ENCODE measurements at places on chromosomes 3 and 15. TPM values are rescaled to one million over a fixed set of nuclear protein-coding genes. Genes with fewer than 3 reads are reported as not detected.

Gene ALDH1A2
- total RNA-seq = 70.9 TPM

Gene ROPN1
- not detected for total RNA-seq

Gene C2CD4A
- total RNA-seq = 2.7 TPM

Gene CYP8B1
- not detected for total RNA-seq

Gene GOLGA8R
- 1.0 TPM for total RNA-seq

Gene KCNAB1
- 0.17 TPM for total RNA-seq

Gene PLSCR5
- not detected for total RNA-seq

Gene ILDR1
- not detected for total RNA-seq

Gene LHFPL4
- total RNA-seq = not detected

Gene ATP13A5
- not detected for total RNA-seq

Gene OXTR
- total RNA-seq = 5.3 TPM

Gene CKMT1B
- total RNA-seq = not detected

Gene SPATA12
- total RNA-seq = 0.17 TPM

Gene GOLGA8J
- total RNA-seq = not detected

Gene FBN1
- total RNA-seq = 163 TPM

Gene GPR62
- total RNA-seq = not detected

Gene EIF2A
- 272 TPM for total RNA-seq

Gene MUC4
- not detected for total RNA-seq

Gene SEMA3F
- total RNA-seq = 79.4 TPM

Gene FOXB1
- not detected for total RNA-seq

Gene IMPG2
- 0.85 TPM for total RNA-seq

Gene C3orf20
- total RNA-seq = not detected

Gene NR2E3
- total RNA-seq = 0.05 TPM

Gene NT5DC2
- total RNA-seq = 81.1 TPM

Gene TPRG1
- not detected for total RNA-seq

Gene THRB
- total RNA-seq = 0.23 TPM

Gene SLC28A2
- total RNA-seq = not detected

Gene SLC22A14
- 0.17 TPM for total RNA-seq

Gene ADGRG7
- total RNA-seq = not detected

Gene SCAP
- total RNA-seq = 116 TPM

Gene PRSS50
- total RNA-seq = not detected

Gene FBXW12
- total RNA-seq = not detected

Gene P2RY13
- total RNA-seq = not detected

Gene PFKFB4
- total RNA-seq = 2.0 TPM

Gene EAF2
- 1.5 TPM for total RNA-seq

Gene STRA6
- not detected for total RNA-seq

Gene CLDN18
- total RNA-seq = not detected

All from dermis blood vessel endothelial cell (primary cell).